Cardiac fibroblast (primary cell): ENCODE measurements at places on chromosomes 5 and 9.

GRCh38 chr5:96904054-96904931 lies 28.0 kb downstream of the ERAP2 start:
- DNase-seq: peak; percentile 29

DNA sequence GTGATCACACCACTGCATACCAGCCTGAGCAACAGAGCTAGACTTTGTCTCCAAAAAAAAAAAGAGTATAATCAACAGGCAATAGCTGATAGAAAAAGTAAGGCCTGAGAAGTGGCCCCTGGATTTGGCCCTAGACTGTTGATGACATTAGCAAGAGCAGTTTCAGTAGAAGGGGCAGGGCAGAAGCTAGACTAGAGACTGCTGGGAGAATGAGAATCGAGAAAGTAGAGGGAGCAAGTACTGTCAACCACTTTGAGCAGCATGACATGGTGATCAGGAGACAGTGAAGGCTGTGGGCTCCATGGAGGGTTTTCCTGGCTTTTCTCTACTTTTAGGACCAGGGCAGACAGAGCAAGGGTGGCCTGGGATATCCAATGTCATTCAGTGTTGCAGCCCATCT lies 34.9 kb upstream of the B4GALT1 start:
- no peak for DNase-seq

DNA sequence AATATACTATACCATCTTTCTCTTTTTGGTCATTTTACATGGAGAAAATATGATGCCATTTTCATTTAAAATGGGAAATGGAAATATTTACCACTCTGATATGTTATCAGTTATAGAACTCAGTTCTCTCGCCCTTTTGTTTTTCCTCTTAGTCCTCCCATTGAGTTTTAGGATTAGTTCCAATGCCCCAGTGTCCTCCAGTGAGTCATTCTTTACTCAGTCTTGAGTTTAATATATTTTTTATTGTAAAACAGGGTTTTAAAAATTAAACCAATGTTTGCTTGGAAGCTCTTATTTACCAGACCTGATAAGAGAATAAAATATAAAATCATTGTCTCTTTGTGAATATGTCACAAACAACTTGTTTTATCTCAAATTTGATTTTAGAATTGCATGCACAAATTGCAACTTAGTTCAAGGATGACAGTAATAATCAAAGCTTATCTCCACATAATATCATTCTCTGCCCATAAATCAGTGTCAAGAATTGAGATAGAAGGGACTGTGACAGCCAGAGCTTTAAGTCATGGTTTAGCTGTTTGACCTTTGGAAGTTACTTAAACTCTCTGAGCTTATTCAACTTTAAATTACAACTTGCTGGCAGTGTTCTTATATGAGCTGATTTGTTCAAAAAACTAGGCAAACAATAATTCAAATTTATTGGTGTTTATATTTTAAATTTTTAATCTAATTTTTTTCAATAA lies 166.4 kb downstream of the PAM start:
- DNase-seq: peak; percentile 31

DNA sequence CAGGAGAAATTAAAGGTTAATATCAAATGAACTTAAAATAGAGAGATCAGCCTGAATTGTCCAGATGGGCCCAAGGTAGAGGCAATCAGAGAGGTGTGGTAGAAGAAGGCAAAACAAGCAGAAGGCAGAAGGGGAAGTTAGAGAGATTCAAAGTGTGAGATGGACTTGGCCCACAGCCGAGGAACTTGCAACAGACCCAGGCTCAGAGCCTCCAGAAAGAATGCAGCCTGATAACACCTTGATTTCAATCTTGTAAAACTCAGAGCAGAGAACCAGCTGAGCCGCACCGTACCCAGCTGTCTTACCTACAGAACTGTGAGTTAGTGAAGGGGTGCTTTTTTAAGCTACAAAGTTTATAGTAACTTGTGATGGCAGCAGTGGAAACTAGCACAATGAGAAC lies 190.9 kb downstream of the RFK start:
- no peak for DNase-seq

- DNase-seq: peak; percentile 66
These were observed 163.5 kb downstream of the CD180 start for GRCh38 chr5:67032921-67033664.

GRCh38 chr5:4058899-4059298 lies 463.3 kb downstream of the IRX1 start:
- peak; percentile 1 for DNase-seq

DNA sequence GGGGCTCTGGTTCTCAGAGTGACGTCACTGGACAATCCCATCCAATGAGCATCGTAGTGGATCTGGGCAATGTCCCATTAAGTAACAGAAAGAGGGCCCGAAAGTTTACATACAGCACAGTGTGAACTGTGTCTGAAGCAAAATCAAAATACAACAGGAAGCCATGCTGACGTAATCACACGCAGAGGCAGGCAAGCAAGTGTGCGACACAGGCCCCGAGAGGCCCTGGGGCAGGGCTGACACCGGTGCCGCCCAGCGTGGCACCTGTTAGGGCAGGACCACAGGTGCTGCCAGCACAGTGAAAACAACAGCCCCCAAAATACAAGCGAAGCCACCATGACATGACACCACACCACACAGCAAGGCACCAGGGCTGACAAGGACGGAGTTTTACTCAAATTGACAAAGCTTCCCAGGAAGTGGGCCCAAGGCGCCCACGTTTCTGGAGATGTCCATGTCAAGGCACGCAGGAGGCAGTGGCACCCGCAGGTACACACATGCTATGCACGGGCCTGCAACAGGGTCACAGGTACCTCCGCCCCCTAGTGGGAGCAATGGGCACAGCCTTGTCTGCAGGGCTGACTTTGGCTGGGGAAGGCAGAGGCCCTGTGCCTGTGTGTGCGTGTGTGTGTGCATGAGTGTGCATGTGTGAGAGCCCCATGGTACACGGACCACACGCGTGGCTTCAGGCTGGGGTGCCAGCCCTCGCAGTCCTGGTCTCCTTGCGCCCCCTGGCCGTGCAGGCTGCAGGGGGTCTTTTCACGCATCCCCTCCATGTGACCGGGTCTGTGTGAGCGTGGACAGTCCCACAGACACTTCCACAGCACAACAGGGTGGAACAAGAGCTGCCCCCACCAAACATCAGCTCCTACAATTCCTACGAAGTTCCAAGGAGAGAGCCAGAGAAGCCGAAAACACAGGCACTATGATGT lies 19.6 kb downstream of the QSOX2 start:
- DNase-seq: peak; percentile 57

DNA sequence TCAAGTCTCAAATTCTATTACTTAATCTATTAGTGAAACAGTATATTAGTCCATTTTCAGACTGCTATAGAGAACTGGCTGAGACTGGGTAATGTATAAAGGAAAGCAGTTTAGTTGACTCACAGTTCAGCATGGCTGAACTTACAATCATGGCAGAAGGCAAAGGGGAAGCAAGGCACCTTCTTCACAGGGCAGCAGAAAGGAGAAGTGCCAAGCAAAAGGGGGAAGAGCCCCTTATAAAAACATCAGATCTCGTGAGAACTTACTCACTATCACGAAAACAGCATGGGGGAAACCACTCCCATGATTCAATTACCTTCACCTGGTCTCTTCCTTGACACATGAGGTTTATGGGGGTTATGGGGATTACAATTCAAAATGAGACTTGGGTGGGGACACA lies 67.9 kb upstream of the CHSY3 start:
- DNase-seq: no peak

DNA sequence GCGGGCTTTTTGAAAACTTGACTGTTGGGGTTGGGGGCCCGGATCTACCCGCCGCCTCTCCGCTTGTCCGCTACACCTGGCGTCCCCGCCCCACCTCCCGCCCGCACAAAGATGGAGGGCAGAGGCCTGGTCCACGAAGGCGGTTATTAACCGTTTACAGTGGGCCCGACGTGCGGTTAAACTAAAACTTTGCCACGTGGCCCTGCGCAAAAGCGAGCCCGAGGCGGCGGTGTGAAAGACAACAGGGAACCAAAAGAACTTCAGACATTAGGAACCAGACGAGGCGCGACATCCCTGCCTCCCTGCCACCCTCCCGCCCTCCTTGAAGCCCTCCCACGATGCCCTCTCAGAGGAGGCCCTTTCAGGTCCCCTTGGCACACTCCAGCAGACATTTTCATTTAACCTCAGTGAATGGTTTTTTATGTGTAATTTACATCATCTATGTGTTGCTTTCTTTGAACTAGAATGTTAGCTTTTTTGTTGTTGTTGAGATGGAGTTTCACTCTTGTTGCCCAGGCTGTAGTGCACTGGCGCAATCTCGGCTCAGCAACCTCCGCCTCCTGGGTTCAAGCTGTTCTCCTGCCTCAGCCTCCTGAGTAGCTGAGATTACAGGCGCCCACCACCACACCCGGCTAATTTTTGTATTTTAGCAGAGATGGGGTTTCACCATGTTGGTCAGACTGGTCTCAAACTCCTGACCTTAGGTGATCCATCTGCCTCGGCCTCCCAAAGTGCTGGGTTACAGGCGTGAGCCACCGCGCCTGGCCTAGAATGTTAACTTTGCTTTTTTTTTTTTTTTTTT lies 999 bp upstream of the HNRNPA0 start:
- DNase-seq: no peak

- DNase-seq: no peak
These were observed 9.4 kb upstream of the RAD23B start for GRCh38 chr9:107273634-107274033.

- DNase-seq: peak; percentile 46
These were observed 73.2 kb downstream of the SH3PXD2B start for GRCh38 chr5:172380987-172381643.

- DNase-seq: no peak
These were observed 145.7 kb downstream of the EGFLAM start for GRCh38 chr5:38403877-38404635.

- no peak for DNase-seq
These were observed 39.5 kb downstream of the SLC22A5 start for GRCh38 chr5:132408965-132409364.

- DNase-seq: no peak
These were observed 161.0 kb upstream of the SLC28A3 start for GRCh38 chr9:84501587-84501986.

DNA sequence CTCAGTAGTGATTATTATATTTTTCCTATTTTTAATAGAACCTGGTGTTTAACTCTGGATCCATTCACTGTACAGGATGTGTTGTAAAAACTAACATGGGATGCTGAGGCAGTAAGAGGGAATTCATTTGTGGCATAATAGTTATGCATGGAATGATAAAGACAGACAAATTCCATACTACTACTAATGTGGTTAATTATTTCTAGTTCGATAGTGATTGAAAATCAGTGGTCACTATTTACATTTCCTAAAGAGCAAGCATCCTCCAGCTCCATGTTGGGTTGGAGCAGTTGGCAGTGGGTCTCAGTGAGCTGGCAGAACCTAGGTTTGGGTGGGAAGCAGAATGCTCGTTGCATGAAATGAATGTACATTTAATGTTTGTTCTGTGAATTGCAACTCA lies 122.6 kb downstream of the SAXO1 start:
- no peak for DNase-seq

DNA sequence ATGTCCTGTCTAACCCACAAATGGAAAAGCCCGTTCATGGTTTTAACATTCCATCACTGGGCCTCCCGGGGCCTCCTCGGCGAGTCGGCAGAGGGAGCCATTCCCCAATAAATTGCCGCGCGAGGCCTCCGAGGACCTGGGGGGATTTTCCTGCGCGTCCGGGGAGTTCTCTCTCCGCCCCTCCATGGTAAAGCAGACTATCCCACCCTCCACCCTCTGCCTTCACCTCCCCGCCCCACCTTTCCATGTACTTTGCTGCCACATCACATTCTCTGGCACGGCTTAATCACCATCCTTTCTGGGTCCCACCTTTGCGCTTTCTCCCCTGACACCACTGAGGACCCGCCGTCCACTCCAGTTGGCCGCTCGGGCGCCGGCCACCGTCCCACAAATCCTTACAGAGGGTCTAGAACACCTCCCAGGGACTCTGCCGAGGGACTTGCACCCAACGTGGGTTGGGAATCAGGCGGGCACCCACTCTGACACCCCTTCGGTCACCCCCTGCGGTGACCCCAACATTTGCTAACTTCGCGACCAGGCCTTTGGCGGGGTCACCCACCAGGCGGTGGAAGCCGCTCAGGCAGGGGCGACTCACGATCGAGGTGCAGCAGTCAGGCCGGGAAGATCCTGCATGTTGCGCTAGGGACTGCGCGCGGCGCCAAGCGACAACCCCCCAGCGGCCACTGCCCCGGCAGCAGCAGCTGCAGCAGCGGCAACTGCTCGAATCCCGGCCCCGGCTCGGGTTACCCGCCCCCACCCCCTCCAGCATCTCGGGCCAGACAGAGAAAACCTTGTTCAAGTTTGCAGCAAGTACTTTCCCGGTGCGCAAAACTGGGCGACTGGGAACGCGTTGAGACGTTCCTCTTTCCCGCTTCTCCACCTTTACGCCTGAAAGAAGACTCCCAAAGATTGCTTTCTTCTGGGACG lies at the start of gene MEGF10:
TSS of gene MEGF10 (plus strand) at position 778 of the 927 bp plus-strand sequence. CDS start 40,513 bp downstream, outside the sequence.
- peak; percentile 48 for DNase-seq

- DNase-seq: no peak
These were observed 218.3 kb downstream of the ADAMTSL1 start for GRCh38 chr9:18692268-18692667.

DNA sequence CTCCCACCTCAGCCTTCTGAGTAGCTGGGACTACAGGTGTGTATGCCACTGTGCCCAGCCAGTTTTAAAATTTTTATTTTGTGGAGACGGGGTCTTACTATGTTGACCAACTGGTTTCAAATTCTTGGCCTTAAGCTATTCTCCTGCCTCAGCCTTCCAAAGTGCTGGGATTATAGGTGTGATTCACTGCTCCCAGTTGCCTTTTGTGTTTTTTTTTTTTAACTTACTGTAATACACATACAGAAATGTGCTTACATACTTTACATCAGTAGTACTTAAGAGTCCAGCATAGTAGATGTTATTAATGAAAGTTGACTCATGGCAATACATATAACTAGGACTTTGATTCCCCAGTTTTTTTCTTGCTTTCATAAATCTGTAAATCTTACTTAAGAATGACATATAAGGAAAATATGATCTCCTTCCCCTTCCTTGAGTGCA lies 4.7 kb downstream of the MAN2A1 start:
- DNase-seq: no peak

DNA sequence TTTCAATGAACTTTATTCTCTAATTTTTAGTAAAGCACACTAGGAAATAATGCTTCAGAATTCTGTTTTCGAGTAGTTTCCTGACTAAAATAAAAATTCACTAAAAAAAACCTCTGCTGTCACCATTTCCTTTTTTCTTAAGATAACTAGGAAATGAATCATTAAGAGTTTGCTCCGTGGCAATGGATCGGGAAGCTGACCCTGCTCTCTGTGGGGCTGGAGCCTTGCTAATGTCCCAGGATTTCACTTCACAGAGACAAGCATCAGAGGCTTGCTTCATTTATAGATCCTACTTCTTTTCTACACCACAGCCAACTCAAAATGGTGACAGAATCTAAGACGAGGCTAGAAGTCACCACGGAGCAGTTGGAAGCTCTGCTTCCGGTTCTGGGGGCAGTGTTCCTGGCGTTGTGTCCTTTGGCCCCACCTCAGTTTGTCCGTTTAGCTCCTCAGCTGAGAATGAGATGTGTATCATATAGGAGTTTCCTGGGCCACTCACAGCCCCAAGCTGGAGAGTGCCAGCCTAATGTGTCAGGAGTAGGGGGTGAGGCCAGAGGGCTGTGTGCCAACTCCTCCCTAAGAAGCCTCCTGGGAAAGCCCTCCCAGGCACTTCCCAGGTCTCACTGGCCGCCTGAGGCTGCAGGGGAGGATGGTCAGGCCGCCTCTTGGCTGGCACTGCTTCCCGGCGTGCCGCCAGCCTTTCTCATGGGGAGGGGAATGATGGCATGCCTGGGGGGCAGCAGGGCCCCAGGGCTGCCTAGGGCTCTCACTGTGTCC lies 19.6 kb downstream of the TENT4A start:
- peak; percentile 81 for DNase-seq

GRCh38 chr5:138160706-138161105 lies 17.7 kb downstream of the BRD8 start:
- DNase-seq: no peak
